Stimulated activated CD8-positive, alpha-beta memory T cell treated with anti-CD3 and anti-CD28 coated beads, Interleukin-7, amount 100 ng/mL, for 1 hour (primary cell): ENCODE measurements at places on chromosomes 7 and 10.

DNA sequence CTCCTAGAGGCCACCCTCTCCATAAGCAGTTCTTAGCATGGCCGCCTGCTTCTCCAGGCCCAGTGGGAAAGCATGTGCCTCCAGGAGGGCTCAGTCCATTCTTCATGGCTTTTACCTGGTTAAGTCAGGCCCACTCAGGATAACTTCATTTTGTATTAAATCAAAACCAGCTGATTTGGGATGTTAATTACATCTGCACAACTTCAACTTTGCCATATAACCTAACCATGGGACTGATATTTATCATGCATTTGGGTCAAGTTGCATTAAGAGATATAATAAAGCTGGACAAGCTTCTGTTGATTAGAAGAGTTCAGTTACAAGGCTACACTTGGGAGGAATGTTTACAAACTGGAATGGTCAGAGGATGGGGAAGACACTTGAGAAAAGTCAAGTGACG is 65.5 kb downstream of the EGFR start:
- no peak for DNase-seq

- no peak for DNase-seq
These were observed 569.3 kb downstream of the TCERG1L start for GRCh38 chr10:130741901-130742855.

DNA sequence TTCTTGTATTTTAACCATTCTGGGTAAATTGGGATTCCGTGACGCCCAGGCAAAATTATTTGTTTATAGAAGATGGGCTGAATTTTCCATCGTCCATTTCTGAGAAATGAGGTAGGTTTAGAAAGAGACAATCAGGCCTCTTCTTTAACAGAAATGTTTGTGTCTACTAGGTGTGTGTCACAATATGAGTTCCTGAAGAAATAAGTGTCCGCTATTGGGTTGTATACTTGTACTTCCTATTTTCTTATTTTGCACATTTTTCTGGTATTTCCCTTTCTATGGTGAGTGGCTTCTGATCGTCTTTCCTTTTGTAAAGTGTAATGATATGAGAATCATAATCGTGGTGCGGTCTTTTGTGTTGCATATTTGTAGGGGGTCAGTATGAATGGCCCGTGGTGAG is 83.9 kb downstream of the TCF7L2 start:
- no peak for DNase-seq

- DNase-seq: no peak
These were observed 53.1 kb downstream of the NPTX2 start for GRCh38 chr7:98670186-98670585.

- DNase-seq: no peak
These were observed 20.4 kb downstream of the SH2B2 start for GRCh38 chr7:102306916-102307677.

GRCh38 chr10:49172777-49173132 is 15.4 kb downstream of the TMEM273 start:
- no peak for DNase-seq

DNA sequence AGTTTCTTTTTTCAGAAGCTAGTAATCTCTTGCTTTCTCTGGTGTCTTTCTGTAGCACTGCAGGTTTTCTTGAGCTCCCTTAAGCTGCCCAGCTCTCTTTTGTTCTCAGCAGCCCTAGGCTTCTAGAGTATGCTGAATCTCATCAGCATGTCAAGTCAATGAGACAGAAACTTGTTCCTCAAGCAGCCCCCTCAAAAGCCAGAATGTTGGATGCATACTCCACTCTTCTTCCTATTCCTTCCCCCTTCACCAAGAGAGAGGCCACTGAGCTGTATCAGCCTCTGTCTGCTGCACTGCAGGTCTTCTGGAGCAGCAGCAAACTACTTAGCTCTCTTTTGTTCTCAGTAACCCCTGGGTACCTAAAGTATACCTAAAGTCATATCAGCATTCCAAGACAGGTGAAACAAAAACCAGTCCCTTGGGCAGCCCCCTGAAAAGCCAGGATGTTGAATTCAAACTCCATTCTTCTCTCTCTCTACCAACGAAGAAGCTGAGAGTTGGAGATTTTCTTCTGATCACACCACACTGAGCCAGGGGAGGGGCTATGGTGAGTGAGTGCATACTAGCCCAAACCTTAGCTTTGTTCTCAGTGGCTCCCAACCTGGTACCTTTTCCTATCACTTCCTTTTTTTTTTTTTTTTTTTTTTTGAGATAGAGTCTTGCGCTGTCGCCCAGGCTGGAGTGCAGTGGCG is 73.3 kb upstream of the WAC start:
- no peak for DNase-seq

DNA sequence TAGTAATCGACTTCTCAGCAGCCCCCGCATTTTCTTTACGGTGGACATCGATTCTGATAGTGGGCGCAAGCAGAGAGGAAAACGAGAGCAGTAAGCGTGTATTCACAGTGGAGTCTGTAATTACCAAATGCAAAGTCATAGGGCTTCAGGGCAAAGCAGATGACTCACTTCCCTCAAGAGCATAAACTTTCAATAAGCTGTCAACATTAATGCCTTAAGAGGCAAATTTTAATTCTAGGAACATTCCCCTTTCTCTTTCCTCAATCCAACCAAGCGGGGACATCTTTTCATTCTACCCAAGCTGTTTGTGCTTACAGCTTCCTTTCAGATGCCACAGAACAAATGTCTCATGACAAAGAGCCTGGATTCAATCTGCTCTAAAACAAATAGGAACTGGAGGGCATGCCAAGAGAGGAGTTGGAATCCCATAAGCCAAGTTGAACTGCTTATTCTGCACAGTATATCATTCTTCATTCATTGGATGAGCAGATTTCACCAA is 48.6 kb downstream of the MALSU1 start:
- DNase-seq: no peak
